Neural progenitor cell (in vitro differentiated cells): ENCODE measurements at places on chromosomes 2 and 18.

- H3K27ac ChIP-seq, result no peak overlapping the region
- no peaks in the 10 kb centered on the region for H3K4me1 ChIP-seq
- no peak for DNase-seq
- no peak overlapping the region for H3K4me3 ChIP-seq
Observed at GRCh38 chr2:17915811-17916518, 37.5 kb downstream of the KCNS3 start.

GRCh38 chr2:9813312-9814128 is 29.8 kb upstream of the TAF1B start:
- H3K27ac ChIP-seq, result no peak overlapping the region
- DNase-seq, result peak; percentile 92
- no peaks in the 10 kb centered on the region for H3K27me3 ChIP-seq
- H3K36me3 ChIP-seq, result no peaks in the 10 kb centered on the region

- H3K4me3 ChIP-seq, result no peak overlapping the region
- no peaks in the 10 kb centered on the region for H3K27me3 ChIP-seq
- no peaks in the 10 kb centered on the region for H3K4me1 ChIP-seq
- no peak for DNase-seq
Observed at GRCh38 chr2:240309214-240309613, 126.2 kb upstream of the GPC1 start.

DNA sequence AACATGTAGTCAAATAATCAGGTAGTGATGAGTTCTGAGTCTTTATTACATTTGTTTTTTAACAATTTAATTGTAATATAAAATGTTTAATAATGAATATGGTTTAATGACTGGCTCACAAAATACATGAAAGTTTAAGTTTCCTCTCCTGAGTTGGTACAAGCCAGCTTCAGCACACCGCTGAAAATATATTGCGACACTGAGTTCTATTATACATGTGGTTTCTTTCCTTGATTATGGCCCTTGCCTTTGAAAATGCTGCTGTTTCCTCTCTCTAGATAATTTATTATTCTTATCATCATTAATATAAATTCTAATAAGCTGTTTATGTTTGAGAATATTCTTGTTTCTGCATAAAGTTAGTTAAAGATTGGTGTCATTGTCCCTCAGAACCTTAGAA is 249.3 kb downstream of the PARD3B start:
- H3K27me3 ChIP-seq, result no peaks in the 10 kb centered on the region
- no peak overlapping the region for H3K27ac ChIP-seq
- no peaks in the 10 kb centered on the region for H3K36me3 ChIP-seq
- no peak for DNase-seq
- no peaks in the 10 kb centered on the region for H3K4me1 ChIP-seq
- no peak overlapping the region for H3K4me3 ChIP-seq

DNA sequence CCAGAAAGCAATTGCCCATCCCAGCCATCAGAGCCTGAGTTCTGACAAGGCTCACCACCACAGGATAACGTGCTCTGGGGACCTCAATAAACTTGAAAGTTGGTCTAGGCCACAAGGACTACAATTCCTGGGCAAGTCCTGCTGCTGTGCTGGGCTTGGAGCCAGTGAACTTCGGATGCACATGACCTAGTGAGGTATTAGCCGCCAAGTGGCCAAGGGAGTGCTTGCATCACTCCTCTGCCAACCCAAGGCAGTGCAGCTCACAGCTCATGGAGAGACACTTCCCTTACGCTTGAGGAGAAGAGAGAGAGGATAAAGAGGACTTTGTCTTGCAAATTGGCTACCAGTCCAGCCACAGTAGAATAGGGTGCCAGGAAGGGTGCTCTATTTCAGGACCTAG is 219.6 kb downstream of the MBD2 start:
- no peak overlapping the region for H3K4me3 ChIP-seq
- H3K27ac ChIP-seq, result no peak overlapping the region
- no peaks in the 10 kb centered on the region for H3K27me3 ChIP-seq
- no peaks in the 10 kb centered on the region for H3K4me1 ChIP-seq
- no peak for DNase-seq

- no peaks in the 10 kb centered on the region for H3K27me3 ChIP-seq
- H3K27ac ChIP-seq, result no peak overlapping the region
- no peak overlapping the region for H3K4me3 ChIP-seq
- no peaks in the 10 kb centered on the region for H3K36me3 ChIP-seq
- peaks cover 12% of the 10 kb centered on the region for H3K4me1 ChIP-seq
Observed at GRCh38 chr18:48786455-48787202, 164.1 kb downstream of the SMAD7 start.

DNA sequence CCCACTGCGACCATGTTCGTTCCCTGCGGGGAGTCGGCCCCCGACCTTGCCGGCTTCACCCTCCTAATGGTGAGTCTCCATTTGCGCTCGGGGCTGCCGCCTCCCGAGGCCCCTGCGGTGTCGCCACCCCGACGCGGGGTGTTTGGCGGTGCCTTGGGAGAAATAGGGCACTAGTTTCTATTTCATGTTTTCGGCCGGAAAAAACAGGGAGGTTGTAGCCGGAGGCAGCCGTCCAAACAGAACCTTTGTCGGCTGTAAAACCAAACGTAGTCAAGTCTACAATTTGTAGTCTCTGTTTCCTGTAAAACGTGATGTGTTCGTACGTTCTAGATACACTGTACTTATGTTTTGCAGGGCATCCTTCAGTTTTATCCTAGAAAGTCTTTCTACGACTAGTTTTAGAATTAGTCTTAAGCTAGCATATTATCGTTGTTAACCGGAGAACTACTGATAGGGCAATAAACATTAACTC is 290 bp downstream of the PSMG2 start:
- peak overlapping the region; percentile 99 for H3K27ac ChIP-seq
- peaks cover 20% of the 10 kb centered on the region for H3K36me3 ChIP-seq
- peak overlapping the region; percentile 98 for H3K4me3 ChIP-seq
- peaks cover 20% of the 10 kb centered on the region for H3K4me1 ChIP-seq
- DNase-seq, result no peak

DNA sequence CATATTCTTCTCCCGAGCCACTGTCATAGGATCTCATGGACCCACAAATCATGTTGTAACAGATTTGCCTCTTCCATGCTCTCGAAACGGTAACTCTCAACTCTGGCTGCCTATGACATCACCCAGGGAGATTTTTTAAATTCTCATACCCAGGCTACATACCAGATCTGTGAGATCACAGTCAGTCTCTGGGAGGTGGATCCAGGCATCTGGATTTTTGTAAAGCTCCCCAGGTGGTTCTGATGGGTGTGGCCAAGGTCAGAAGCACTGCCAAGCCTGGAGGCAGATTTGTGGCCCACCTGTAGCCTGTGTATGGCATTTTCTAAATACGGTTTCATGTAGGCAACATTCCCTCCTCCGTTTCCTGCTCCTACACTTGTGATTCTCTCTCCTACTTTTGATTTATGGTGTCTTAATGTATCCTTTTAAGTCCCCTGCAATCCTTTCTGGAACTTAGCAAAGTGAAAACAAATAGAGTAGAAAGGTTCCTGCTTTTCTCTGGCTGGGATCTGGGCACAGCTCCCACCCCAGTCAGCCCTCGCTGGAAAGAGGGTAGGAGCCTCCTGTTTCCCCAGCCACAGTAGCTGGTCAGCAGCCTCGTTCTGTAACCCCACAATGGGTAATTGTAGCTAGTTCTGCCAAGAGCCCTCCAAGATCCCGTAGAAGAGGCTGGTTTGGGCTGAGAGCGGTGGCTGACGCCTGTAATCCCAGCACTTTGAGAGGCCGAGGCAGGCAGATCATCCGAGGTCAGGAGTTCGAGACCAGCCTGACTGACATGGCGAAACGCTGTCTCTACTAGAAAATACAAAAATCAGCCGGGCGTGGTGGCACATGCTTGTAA is 96.2 kb downstream of the KLHL29 start:
- H3K4me1 ChIP-seq, result peaks cover 13% of the 10 kb centered on the region
- H3K27ac ChIP-seq, result no peak overlapping the region
- no peak for DNase-seq
- H3K36me3 ChIP-seq, result no peaks in the 10 kb centered on the region

DNA sequence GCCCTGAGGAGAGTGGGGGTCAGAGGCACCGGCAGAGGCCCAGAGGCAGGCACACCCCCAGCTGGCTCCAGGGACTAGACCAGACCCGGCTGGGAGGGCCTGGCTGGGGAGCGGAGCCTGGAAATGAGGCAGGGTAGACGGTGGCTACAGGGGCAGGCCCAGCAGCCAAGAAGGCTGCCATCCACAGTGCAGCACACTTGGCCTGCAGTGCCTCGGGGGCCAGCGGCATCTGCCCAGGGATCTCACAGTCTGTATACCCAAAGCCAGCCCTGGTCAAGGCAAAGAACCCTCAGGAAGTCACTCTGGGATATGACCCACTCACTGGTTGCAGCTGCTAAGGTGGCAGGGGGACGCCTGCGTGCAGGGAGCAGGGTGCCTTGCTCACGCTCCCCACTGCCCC is 17.8 kb downstream of the PER2 start:
- no peak overlapping the region for H3K27ac ChIP-seq
- H3K4me1 ChIP-seq, result no peaks in the 10 kb centered on the region
- no peaks in the 10 kb centered on the region for H3K27me3 ChIP-seq
- no peak for DNase-seq
- H3K36me3 ChIP-seq, result no peaks in the 10 kb centered on the region
- H3K4me3 ChIP-seq, result no peak overlapping the region

DNA sequence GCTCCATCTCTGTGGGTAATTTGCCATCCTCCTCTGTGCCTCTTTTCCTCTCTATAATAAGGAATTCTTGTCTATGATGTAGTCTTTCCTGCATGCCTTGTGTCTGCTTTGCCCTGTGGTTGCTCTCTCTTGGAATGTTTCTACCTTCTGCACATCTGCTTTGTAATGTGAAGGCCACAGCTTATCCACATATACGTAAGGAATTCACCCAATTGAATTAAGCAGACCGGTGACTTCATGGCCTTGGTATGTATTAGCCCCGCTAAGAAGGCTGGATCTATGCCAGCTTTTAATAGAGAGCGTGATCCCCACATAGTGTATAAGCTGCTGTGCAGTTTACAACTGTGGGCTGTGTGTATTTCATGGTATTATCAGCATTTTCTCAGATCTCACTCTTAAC is 274.7 kb downstream of the RNF144A start:
- H3K27ac ChIP-seq, result no peak overlapping the region
- no peak for DNase-seq
- peaks cover 80% of the 10 kb centered on the region for H3K27me3 ChIP-seq
- peaks cover 12% of the 10 kb centered on the region for H3K4me1 ChIP-seq
- H3K36me3 ChIP-seq, result no peaks in the 10 kb centered on the region
- no peak overlapping the region for H3K4me3 ChIP-seq

- H3K4me3 ChIP-seq, result no peak overlapping the region
- no peak for DNase-seq
- H3K27ac ChIP-seq, result no peak overlapping the region
Observed at GRCh38 chr2:37219046-37219445, 12.3 kb downstream of the CEBPZ start.

- H3K4me1 ChIP-seq, result peaks cover 41% of the 10 kb centered on the region
- H3K4me3 ChIP-seq, result peak overlapping the region; percentile 94
- H3K36me3 ChIP-seq, result no peaks in the 10 kb centered on the region
- DNase-seq, result peak; percentile 57
Observed at GRCh38 chr2:230865307-230865765, 594 bp downstream of the ITM2C start.

DNA sequence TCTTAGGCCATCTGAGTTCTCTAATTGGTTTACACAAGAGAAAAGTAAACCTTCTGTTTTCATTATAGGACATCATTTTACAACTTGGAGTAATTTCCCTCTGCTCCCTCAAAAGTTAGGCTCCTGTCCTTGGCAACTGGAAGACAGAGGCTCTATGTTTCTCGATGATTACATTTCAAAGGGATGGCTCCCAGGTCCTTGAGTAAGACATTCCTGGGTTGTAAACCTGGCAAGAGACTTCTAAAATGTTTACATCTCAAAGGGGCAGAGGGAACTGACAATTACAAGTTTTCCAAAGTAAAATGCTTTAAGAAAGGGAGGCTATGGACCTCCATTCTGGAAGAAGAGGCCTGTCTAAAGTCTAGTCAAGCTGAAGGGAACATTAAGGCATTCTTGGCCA is 268.3 kb upstream of the REG3G start:
- no peaks in the 10 kb centered on the region for H3K4me1 ChIP-seq
- H3K36me3 ChIP-seq, result no peaks in the 10 kb centered on the region
- no peak for DNase-seq
- no peak overlapping the region for H3K4me3 ChIP-seq
- no peak overlapping the region for H3K27ac ChIP-seq

DNA sequence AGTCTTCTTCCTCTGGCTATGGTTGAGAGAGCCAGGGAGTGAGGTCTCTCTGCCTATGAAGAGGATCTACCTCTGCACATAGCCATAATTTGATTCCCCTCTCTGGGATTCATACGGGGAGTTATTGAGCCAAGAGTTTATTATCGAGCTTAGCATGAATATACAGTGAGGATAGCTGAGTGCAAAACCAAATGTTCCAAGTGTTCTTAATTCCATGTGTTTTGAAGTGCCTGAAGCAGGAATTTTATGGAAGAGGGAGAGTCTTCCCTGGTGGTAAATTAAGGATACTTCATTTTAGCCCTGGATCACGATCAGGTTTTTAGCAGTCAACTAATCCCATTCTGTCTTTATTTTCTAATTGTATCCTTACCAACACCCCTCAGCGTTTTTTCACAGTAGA is 270.6 kb downstream of the C1D start:
- no peak for DNase-seq
- no peak overlapping the region for H3K27ac ChIP-seq
- no peaks in the 10 kb centered on the region for H3K36me3 ChIP-seq
- no peaks in the 10 kb centered on the region for H3K27me3 ChIP-seq
- H3K4me1 ChIP-seq, result no peaks in the 10 kb centered on the region

GRCh38 chr2:182766626-182767025 is 50.6 kb downstream of the DNAJC10 start:
- H3K36me3 ChIP-seq, result peaks cover 12% of the 10 kb centered on the region
- H3K4me1 ChIP-seq, result peaks cover 10% of the 10 kb centered on the region
- no peaks in the 10 kb centered on the region for H3K27me3 ChIP-seq
- no peak for DNase-seq
- peak overlapping the region; percentile 74 for H3K27ac ChIP-seq

DNA sequence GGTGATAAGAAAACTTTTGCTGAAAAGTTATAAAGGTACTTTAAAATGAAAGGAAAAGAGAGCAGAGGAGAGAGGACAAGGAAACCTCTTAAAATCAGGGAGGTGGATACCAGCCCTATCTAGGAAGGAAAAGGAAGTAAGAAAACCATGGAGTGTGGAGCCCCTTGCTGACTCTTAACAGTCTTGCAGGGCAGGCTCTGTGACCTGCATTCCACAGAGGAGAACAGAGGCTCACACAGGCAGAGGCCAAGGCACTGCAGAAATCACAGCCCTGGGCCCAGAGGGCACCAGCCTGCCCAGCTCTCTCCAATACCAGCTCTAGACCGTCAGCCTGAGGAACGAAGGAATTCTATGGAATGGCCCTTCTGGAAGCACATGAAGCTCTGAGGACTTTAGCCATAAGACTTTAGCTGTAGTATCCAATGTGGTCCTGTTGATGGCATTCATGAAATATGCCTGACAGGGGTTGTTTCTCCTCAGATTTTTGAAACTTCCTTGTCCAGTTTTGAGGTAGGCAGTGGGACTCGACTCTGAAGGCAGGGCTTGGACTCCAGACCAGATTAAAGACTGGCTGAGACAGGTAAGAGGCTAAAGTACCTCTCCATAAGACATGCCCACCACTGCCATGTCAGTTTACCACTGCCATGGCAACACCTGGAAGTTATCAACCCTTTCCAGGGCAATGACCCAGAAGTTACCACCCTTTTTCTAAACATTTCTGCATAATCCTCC is 216.3 kb downstream of the ANAPC1 start:
- no peaks in the 10 kb centered on the region for H3K4me1 ChIP-seq
- no peaks in the 10 kb centered on the region for H3K36me3 ChIP-seq
- H3K27ac ChIP-seq, result no peak overlapping the region
- H3K27me3 ChIP-seq, result no peaks in the 10 kb centered on the region
- no peak overlapping the region for H3K4me3 ChIP-seq
